Stimulated activated effector memory CD8-positive, alpha-beta T cell treated with anti-CD3 and anti-CD28 coated beads, Interleukin-12 subunit alpha, Interleukin-12 subunit beta, amount 100 ng/mL, for 72 hours (primary cell): ENCODE measurements at places on chromosomes 4 and X.

GRCh38 chrX:56233100-56233499 is 944 bp downstream of the KLF8 start:
- no peak for DNase-seq

GRCh38 chr4:128916832-128917231 is 107.3 kb downstream of the JADE1 start:
- no peak for DNase-seq

GRCh38 chr4:158229768-158230167 is 19.5 kb downstream of the TMEM144 start:
- no peak for DNase-seq

DNA sequence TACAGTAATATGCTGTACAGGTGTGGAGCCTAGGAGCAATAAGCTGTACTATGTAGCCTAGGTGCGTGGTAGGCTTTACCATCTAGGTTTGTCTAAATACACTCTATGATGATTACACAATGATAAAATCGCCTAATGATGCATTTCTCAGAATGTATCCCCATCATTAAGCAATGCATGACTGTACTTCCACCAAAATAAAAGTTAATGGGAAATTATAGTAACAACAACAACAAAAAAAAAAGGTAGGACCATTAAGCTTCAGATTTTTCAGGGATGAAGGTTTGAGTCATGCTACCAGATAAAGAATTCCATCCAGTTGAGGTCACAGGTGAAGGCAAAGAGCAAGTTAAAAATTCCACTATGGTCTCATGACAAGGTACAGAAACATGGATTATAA is 68.2 kb downstream of the MAGEA10 start:
- DNase-seq = no peak

- no peak for DNase-seq
Measured at GRCh38 chr4:100348473-100348872, 158.2 kb upstream of the DDIT4L start.

GRCh38 chr4:8859550-8860095 is 12.0 kb downstream of the HMX1 start:
- no peak for DNase-seq

DNA sequence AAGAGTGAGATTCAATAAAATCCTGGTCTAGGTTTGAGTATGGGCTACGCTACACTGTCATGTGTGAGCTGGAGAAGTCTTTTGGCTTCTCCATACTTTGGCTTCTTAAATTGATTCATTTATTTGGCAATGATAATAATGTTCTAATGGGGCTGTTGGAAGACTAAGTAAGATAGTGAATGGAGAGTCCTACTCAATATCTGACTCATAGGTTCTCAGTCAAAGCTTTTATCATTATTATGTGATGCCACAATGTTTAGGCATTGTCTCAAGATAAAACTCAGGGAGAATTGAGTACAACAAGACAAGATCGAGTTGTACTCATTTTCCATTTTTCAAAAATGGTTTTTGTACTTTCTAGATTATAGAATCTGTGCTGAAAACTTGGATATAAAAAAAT is 92.5 kb upstream of the VEGFC start:
- no peak for DNase-seq

DNA sequence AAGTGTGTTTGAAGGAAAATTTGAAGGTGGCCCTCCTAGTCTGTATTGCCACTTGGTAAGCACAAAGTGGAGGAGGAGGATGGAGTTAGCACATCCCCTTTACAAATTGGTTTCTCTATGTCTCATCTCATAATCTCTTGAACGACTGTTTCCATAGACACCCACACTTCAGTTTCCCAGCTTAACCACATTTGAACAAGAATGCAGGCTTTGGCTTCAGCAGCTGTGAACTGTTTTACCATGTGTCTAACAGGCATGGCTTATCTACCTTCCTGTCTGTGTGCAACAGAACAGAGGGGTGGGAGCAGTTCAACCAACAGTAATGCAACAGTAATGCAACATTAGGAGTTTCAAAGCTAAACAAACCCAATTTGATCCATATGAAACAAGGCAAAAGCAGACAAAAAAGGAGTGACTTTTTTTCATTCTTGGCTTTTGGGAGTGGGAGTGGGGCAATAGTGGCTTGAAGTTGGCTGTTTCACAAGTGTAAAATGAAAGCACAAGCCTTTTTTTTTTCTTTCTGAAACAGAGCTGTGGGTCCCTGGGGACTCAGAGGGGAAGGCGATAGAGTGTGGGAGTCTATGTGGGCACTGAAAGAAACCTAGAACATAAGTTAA is 108.0 kb downstream of the ITM2A start:
- peak; percentile 67 for DNase-seq

- DNase-seq = no peak
Measured at GRCh38 chrX:38636949-38637819, 75.8 kb downstream of the TSPAN7 start.

GRCh38 chr4:8032381-8032780 is 92.7 kb upstream of the AFAP1 start:
- no peak for DNase-seq

GRCh38 chrX:78650906-78651437 is 8.2 kb downstream of the RTL3 start:
- DNase-seq = no peak

DNA sequence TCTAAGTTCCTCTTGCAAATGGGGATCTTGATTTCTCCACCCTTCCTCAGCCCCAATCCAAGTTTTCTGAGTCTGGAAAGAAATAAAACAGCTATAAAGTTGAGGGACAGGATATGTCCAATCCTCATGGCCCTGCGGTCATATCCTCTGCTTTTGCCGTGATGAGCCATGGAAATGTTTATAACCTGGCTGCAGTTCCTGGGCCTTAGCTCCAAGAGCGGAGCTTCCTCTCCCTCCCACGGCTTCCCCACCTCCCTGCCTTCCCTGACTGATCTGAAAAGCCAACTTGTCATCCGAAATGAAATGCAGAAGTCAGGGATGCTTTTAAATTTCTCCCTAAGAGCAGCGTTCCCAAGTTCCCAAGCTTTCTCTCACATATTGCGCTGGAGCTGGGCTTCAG is 221.5 kb upstream of the SFRP2 start:
- no peak for DNase-seq

DNA sequence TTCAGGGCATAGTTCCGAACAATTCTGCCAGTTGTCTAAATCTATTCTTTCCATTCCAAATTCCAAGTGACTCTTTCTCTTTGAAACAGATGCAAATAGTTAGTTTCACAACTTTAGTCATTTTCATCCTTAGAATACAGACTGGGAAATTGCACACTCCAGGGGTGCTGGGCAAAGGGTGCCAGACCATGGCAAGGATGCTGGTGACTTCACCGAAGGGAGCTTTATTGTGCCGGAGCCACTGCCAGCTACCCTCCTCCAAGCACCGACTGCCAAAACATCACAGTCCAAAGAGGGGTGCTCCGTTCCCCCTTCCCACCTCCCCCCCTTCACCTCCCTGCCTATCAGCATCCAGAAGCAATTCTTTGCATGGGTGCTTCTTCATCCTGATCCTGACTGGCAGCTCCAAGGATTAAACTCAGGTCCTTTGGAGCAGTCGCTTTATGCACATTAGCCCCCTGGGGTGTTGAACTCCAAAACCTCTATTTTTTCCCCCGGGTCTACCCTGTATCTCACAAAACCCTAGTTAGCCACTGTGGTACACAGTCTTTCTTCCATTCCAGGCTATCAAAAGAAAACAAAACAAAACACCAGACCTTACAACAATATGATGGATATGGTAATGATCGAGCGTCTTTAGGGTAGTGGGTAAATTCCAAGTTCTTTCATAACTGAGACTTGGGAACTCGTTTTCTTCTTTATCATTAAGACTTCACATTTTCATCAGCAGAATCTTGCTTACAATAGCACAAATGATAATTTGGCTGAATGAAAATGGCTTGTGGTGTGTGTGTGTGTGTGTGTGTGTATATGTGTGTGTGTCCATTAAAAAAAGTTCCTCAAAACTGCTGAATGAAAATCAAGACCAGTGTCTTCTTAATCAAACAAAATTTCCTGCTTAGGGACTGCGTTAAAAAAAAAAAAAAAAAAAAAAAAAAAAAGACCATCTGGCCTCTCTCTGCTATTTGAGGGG is 28.7 kb downstream of the MID1 start:
- DNase-seq = no peak

DNA sequence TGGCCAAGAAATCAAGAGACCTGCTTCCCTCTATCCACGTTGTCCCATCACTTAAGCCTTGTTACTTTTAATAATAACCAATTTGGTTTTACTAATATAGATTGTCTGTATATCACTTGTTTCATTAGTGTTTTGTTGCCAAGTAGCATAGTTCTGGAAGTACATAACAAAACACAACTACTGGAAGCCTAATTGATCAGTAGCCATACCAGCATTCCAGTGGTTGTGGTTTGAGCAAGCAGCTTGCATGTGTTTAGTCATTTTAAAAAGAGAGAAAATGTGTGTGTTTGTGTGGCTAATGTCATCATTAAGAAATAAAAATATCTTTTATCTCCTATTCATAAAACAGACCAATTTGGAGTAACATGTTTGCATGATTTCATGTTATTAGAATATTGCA is 70.8 kb downstream of the PTPN13 start:
- DNase-seq = no peak

GRCh38 chr4:112852601-112853000 is 196.9 kb upstream of the ANK2 start:
- DNase-seq = no peak

- DNase-seq = no peak
Measured at GRCh38 chr4:153579872-153580271, 104.2 kb upstream of the TLR2 start.

DNA sequence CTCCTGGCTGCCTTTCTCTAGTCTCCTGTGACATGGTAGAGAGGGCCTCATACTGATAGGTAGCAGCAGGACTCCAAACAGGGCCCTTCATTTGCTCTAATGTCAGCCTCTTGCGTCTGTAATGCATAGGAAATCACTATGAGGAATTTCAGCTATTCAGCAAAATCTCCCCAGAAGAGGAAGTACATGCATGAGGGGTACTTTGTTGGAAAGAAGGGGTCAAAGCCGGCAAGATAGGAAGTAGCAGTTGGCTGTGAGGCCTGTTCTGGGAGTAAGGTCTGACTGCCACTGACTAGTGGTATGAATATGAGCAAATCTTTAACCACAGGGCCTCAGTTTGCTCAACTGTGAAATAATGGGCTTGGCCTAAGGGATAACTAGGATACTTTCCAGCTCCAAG is 283.2 kb downstream of the ARHGAP10 start:
- no peak for DNase-seq

GRCh38 chrX:19840899-19841648 is 46.3 kb downstream of the SH3KBP1 start:
- peak; percentile 61 for DNase-seq

- no peak for DNase-seq
Measured at GRCh38 chr4:110400086-110400485, 75.9 kb upstream of the ENPEP start.

GRCh38 chrX:31323658-31324057 is 251.8 kb upstream of the FTHL17 start:
- DNase-seq = no peak

GRCh38 chr4:104942990-104943743 is 203.5 kb upstream of the TET2 start:
- no peak for DNase-seq

- DNase-seq = no peak
Measured at GRCh38 chr4:82217986-82218715, 155.6 kb downstream of the HNRNPD start.

DNA sequence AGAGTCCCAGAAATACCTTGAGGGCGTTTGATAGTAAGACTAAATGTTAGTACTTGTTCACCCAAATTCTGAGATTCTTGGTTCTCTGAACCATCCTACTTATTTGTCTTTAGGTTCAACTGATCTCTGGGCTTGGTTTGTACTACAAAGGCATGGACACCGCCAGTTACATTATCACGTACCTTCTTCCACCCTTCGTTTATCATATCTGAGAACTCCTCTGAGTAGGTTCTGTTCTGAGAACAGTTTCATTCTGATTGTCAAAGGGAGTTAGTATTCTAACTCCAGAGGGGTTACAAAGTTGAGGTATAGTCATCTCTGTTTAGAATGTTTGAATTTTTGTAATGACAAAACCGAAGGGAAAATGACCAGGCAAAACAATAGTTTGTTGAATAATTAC is 19.3 kb downstream of the ZFX start:
- no peak for DNase-seq

- no peak for DNase-seq
Measured at GRCh38 chrX:19887911-19888879, 795 bp upstream of the SH3KBP1 start.
